Stimulated activated CD4-positive, alpha-beta T cell treated with anti-CD3 and anti-CD28 coated beads, Interleukin-4, amount 100 ng/mL, for 24 hours (primary cell): ENCODE measurements at places on chromosomes 1 and 21.

- DNase-seq = no peak
These were observed 63.3 kb upstream of the ZC3H11B start for GRCh38 chr1:219676012-219676765.

DNA sequence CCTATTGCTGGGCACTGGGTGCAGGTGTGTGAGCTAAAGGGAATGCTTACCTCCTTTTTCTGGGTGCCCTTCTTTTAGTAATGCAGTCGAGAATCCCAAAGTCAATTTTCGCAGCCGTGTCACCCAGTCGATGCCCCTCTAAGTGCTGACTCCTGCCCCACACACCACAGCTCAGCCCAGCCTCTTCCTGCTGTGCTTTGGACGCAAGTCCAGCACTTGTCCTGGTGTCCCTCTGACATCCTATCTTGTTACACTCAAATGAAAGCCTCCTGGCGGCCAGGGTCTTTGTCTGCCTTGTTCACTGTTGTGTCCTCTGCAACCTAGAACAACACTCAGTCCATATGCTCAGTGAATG, 58.5 kb upstream of the RUNX3 start:
- no peak for DNase-seq

- peak; percentile 67 for DNase-seq
These were observed 33.3 kb downstream of the LRP8 start for GRCh38 chr1:53294567-53294966.

DNA sequence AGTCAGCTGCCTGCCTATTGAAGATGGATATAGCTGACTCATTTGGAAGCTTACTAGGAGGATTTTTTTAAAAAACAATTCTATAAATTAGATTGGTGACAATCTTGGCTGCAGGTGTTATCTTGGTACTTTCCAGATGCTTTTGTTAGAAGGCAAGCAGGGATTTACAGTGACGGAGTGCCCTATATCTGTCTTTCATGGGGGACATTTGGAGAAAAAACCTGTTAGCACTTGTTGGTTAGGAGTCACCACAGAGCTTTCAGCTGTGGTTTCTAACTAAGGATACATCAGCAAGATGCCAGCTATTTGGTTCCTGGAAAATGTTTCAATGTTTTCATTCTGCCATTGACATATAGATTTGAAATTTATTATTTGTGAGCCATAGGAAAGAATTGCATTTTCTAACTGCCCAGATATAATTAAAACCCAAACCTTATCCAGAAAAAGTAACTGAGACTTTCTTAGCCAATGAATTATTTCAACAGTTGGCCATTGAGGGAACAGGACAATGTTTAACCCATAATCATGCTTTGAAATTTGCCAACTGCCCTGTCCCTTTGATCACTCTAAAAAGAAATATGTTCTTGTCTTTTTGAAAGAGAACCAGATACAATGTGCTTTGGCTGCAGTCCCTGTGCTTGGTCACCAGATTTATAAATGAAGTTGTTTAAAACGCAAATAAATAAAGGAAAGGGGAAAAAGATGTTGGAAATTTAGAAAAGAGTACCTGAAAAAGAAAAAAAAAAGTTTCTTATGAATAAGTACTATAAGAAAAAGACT, 761.0 kb upstream of the CXADR start:
- DNase-seq = no peak

GRCh38 chr21:21297211-21297610, 299.0 kb downstream of the NCAM2 start:
- DNase-seq = no peak

- DNase-seq = no peak
These were observed 29.6 kb upstream of the PCBP3 start for GRCh38 chr21:45613881-45614280.

DNA sequence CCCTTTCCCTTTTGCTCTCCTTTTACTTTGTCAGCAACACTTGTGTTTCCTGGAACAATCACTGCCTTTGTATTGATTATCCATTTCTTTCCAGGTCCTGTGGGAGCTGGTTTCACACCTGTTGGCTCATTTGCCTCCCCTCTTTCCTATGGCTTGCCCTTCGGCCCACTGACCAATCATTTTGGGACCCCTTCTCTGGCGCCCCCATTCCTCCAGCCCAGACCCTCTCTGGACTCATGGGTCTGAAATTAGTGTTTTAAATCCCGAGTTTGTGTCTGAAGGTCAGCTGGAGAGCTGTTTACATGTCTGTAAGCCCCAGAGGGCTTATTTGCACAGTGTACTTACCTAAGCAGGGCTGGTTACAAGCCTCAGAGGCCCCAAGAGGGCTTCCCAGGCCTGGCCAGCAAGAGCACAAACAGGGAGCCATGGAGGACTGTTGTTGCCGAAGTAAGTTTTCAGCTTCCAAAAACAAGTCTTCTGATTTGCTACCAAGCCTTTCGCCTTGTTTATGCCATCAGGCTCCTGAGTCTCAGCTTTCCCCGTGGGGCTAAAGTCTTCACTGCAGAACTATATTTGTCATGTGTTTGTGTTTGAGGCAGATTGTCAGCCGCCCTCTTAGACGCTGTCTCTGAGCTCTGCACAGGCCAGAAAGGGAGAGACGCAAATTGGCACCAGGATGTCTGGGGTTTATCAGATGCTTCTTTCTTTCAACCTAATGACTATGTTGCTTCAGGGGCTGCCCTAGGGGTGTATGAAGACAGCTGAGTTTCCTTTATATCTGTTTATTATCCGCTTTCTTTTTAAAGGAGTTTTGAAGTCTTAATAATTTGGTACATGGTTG, 93.0 kb downstream of the ATP1A1 start:
- no peak for DNase-seq

- no peak for DNase-seq
These were observed 173.6 kb downstream of the TGFBR3 start for GRCh38 chr1:91712393-91712792.

GRCh38 chr21:32112195-32112594, 166.7 kb downstream of the MIS18A start:
- DNase-seq = no peak

DNA sequence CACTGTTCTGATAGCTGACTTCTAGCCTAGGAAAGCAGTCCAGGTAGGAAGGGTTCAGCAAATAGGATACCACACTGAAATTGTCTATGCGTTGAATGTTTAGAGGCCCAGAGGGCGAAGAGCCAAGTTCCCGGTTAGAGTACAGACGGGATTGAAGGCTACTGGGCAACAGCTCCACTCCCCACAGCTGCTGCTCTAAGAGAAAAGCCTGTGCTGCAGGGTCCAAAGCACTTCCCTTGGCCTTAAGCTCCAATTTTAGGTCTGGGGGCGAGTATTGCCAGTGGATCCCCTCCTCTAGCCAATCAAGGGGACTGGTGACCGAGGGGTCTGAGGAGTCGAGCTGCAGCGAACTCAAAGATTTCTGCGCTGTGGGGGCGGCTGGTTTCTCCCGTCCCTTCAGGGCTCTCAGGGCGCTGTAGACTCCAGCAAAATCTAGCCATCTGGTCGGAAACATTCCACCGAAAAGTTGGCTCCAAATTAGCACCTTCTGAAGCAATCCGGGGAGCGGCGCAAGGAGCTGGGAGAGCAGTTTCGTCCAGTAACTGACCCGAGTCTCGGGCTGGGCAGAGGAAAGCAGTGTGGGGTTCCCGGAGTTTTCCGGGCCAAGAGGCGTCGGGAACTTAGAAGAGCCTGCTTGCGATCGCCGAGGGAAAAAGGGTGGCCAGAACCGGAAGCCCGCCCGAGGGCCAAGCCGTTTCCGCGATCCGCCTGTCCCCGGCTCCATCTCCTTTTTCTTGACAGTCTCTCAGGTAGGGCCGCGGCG, 748 bp downstream of the PPP1R15B start:
- peak; percentile 39 for DNase-seq

GRCh38 chr1:206427291-206427690, 43.0 kb upstream of the IKBKE start:
- DNase-seq = no peak

DNA sequence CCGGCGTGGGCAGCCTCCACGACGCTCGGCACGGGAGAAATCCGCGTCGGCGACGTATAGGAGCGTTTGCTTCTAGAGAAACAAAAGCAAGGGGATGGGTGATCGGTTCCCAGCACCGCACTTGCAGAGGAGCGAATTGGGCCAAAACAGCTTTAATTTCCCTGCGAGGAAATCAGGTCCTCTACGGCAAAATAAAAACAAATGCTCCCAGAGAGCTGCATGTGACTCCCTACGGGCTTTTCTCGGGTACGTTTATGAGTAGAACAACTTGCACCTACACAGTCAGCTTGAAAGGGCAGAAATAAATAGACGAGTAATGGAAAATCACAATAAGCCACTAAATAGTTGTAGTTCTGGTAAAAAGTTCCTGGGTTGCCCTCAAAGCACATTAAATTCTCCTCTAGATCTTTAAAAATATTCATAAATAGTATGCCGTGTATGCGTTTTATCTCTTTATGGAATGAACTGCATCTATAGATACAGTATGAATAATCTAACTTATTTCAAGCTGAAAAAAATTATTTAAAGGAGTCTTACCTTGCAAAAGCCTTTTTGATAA, 1.2 kb downstream of the NHLH2 start:
- no peak for DNase-seq

DNA sequence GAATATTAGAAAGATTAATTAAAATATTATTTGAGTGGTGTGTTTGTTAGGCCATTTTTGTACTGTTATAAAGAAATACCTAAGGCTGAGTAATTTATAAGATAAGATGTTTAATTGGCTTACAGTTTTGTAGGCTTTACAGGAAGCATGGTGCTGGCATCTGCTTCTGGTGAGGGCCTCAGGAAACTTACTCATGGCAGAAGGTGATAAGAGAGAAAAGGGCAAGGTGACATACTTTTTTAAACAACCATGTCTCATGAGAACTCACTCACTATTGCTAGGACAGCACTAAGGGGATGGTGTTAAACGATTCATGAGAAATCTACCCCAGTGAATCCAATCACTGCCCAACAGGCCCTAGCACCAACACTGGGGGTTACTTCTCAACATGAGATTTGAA, 56.7 kb upstream of the RGS21 start:
- DNase-seq = no peak

DNA sequence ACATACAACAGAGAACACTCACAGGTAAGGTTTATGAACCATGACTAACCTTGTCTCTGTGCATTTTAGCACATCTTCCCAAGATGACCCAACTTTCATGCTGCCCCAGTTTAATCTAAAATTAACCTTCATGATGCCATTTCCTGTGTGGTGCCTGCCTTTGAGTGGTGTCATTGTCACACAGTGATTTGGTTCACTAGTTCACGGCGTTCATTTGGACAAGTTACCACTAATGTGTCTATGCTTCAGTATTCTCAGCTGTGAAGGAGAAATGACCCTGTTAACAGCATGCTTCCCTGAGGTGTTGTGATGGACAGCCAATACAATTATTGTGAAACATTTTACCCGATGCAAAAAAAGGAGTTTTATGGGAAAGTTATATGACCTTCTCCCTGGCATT, 693.1 kb downstream of the RWDD3 start:
- no peak for DNase-seq
